ENCODE measurements at places on chromosomes 12 and 14.
A peak's percentile ranks its signal among the peaks of the same experiment; 100 is the strongest.

DNA sequence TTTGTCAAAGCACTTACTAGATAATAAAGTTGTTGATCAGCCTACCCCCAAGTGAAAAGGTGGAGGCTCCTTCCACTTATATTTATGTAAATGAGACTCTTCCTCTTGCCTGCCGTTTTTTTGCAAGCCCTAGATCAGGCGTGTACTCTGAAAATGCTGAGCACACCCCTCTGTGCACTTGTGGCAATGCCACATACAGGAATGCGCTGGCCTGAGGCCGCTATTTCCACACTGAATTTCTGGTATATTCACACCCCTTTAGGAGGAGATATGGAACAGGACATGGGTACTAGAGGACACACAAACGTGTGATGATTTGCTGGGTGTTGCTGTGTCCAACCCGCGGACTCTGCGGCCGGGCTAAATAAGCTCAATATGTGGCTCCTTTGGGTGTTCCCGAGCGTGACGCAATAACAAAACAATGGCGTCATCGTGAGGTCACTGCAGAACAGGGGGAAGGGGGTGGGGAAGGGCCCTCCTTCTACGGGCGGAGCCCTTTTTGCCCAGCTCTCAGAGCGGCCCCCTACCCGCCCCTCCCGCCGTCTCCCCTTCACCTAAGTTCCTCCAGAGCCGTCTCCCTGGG is 554 bp upstream of the TSPAN31 start:
- DNase-seq, result peak; percentile 89

GRCh38 chr12:79959484-79959883 is 24.6 kb upstream of the PPP1R12A start:
- no peak for DNase-seq

- DNase-seq, result no peak
Measured at GRCh38 chr12:80273144-80273543, 170.9 kb upstream of the PTPRQ start.

DNA sequence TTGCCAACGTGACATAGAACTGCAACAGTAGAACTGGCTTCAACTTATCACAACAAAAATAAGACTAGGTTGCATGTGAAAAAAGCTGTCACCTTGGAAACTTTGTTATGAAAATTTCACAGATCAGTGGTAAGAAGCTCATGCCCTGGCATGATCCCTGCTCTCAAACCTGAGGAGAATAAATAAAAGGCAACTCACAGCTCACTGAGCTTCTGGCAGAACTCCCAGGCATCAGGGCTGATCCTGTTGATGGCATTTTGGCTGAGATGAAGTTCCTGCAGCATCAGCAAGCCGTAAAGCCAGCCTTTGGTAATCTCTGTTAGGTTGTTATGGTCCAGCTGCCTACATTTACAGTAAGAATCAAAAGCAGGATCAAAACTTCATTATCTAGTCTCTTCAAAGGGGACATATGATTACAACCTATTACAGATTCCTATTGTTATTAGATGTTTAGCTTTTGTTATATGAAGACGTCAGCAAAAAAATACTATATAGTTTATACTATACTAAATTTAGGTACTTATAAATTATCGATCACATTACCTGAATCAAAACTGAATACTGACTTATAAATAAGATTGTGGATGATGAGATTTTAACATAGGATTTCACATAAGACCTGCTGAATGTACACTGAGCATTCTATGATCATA is 32.0 kb downstream of the LRIG3 start:
- DNase-seq, result no peak

GRCh38 chr12:115060477-115061168 is 376.6 kb upstream of the TBX3 start:
- DNase-seq, result no peak

- no peak for DNase-seq
Measured at GRCh38 chr12:116492703-116493324, 66.4 kb upstream of the MAP1LC3B2 start.

DNA sequence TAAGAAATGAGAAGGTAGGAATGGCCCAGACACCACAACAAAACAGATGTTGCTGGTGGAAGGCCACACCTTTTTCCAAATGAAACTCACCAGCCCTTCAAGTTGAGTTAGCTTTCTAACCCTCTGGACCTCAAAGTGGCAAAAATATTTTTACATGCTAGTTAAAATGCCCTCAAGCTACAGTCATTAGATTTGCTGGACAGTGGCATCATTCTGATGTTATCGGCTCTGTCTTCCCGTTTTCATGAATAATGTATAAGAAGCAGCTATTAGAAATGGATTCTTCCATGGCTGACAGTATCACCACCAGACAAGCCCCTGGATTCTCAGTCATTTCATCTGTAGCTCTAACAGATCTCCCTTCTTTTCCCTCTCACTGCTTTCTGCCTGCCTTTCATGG is 37.1 kb upstream of the PLXNC1 start:
- no peak for DNase-seq

- no peak for DNase-seq
Measured at GRCh38 chr12:23008623-23009022, 383.7 kb downstream of the ETNK1 start.

DNA sequence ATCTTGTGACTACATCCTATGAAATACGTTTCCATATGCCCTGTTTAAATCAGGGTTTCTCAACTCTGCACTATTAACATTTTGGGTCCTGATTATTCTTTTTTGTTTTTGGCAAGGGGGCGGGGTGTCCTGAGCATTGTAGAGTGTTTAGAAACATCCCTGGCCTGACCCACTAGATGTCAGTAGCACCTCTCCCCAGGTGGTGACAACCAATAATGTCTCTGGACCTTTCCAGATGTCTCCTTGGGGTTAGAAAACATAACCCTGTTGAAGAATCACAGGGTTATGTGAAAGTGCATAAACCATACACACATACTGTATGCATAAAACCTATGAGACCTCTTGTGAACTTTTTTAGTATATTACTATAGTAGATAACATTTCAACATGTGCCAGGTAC is 1.4 kb downstream of the ACAD10 start:
- DNase-seq, result no peak

DNA sequence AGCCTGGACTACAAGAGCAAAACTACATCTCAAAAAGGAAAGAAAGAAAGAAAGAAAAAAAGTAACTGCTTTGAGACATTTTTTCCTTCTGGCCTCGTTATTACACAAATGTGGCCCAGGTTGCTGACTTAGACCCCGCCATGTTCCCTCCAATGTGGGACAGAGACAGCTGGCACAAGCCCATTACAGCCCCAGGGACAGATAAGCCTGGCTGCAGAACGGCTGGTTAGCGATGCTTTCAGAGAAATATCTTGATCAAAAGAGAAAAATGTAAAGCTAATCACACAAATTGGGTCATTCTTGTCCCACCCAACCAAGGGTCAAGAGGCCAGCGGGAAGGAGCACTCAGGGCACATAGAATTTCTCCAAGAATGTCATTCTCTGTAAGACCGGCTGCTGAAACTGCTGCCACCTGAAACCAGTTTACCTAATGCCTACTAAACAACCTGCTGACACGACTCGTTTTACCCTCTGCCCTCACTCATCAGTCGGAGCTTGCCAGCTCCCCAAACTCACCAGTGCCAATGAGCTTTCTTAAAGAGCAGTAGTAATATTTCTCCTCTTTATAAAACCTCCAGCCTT is 63.1 kb downstream of the TNFAIP2 start:
- no peak for DNase-seq

GRCh38 chr12:94235848-94236247 is 87.5 kb downstream of the PLXNC1 start:
- DNase-seq, result no peak

DNA sequence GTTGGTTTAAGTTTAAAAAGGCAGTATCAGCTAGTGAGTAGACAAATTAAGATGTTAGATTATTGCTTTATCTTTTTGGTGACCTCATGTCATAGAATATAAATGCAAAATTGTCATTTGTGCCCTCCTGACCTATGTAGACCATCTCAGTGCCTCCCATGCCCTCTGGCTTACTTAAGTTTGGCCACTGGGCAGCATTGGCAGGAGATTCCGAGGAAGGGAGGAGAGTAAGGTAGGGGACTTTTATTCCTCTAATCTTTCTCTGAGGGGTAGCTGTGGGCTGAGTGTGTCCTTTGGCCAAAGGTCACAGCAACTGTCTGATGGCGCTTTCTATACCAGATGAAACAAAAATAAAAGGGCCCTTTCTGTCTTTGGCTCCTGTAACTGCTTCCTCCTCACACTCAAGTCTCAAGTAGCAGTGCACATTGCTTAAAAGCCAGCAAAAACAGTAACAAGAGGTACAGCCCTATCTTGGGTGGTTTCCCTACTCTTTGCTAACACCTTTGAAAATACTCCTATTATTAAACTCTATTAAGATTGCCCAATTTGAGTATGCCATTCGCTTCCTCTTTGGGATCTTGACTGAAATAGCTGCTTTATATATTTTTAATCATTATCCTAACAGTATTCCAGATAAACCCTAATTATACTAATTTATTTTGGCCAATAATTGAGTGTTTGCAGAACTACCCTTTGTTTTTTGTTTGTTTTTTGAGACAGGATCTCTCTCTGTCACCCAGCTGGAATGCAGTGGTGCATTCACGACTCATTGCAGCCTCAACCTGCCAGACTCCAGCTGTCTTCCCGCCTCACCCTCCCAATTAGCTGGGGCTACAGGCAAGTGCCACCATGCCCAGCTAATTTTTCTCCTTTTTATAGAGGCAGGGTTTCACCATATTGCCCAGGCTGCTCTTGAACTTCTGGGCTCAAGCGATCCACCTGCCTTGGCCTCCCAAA is 56.5 kb upstream of the KCNH3 start:
- DNase-seq, result no peak

DNA sequence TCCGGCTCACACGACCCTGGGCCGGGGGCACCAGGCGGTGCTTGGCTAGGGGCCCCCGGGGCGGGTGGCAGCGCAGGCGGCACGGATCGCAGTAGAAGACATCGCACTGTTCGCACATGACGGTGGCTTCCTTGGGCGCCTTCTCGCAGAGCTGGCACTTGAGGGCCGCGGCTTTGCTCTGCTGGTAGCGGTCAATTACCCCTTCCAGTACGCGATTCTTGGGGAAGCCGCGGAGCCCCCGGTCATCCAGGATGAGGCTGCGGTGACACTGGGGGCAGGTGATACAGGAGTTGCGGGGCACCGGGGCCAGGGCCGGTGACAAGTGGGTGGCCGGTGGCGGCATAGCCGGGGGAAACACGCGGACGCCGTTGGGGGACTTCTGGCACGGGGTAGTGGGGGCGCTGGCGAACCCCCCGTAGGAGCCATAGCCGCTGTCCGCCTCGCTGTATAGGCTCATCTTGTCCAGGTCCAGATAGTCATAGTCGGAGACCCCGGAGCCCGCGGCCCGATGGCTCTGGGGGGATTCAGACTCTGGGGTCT is 553 bp downstream of the TRIM9 start:
- no peak for DNase-seq

DNA sequence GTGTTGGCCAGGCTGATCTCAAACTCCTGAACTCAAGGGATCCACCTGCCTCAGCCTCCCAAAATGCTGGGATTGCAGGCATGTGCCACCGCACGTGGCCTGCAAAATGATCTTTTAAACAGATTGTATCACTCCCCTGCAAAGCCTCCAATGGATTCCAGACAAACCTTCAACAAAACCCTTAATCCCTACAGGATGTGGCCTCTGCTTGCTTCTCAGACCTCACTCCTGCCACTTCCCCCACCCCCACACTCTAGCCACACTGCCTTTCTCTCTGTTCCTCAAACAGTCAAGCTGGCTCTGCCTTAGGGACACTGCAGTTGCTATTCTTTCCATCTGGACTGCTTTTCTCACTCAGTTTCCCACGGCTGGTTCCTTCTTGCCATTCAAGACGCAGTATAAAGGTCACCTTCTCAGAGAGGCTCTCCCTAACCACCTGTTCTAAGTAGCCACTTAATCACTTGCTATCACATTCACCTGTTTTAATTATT is 47.3 kb upstream of the TMED10 start:
- peak; percentile 78 for DNase-seq

GRCh38 chr12:123998344-123998990 is 25.5 kb downstream of the ZNF664 start:
- DNase-seq, result no peak

DNA sequence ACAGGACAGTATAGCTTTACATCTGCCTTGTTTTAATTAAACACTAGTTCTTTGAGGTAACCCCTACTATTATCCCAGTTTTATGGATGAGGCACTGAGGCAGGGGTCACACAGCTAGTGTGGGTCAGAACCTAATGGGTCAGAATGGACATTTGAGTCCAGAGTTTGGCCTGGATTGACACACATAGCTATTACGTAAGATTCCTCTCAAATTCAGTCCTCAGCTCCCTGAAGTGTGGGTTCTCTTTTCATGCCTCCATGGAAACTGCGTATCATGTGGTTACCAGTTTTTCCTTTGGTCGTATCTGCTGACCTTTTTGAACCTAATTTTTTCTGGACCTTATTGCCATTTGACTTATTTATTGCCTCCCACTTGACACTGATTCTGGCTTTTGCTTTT is 40.4 kb downstream of the PSEN1 start:
- DNase-seq, result peak; percentile 2

DNA sequence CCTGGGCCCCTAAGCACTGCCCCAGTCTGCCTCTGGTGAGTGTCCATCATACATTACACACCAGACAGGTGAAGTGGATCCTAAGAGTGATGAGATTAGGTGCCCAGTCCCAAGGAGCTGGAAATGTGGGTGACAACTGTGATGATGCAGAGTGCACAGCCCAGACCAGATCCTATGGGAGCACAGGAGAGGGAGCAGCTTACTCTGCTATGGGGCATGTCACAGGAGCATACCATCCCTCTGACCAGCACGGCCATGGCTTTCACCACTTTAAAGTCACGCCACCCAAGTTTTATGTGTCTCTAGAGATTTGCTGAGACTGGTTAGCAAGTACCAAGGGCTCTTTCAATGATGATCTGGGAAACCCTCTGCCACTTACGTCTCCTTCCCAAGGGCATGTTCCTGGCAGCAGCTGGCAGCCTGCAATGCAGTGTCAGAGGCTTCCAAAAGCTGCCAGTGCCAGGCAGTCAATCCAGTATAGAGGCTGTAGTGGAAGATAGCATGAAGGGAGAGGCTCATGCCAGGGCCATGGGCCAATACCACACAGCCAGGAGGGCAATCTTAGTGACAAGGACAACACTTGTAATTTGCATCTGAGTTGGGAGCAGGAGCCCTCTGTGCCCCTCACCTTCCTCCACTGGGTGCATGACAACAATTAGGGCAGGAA is 40.2 kb downstream of the STAB2 start:
- no peak for DNase-seq
